ENCODE measurements at places on chromosomes 2 and 18. TPM values are rescaled to one million over a fixed set of nuclear protein-coding genes. Genes with fewer than 3 reads are reported as not detected.

DNA sequence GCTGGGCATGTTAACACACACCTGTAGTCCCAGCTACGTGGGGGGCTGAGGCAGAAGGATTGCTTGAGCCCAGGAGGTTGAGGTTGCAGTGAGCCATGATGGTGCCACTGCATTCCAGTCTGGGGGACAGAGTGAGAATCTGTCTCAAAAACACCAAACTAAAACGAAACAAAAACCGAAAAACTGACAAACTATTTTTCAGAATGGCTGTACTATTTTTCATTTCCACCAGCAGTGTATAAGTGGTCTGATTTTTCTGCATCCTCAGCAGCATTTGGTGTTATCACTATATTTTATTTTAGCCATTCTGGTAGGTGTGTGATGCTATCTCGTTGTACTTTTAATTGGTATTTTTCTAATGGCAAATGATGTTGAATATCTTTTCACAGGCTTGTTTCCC lies 95.2 kb downstream of the PDCL3 start:
- no peak for DNase-seq

- no peak for DNase-seq
Observed at GRCh38 chr2:240250985-240251847, 110.8 kb upstream of the OTOS start.

DNA sequence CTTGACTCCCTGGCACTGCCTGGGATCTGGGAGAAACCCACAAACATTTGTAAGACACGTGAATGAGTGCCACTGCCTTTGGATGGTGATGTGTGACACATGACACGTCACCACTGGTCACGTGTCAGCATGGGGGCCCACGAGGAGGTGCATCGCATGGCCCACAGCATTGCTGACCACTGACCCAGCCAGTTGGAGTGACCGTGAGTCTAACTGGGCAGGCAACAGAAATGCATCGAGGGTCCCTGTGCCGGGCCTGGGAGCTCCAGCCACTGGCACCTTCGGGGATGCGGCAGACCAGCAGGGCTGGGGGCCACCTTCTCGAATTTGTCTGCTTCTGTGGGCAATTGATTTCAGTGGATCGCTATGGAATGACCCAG lies 121.9 kb upstream of the HDAC4 start:
- no peak for DNase-seq

- DNase-seq, result no peak
Observed at GRCh38 chr2:190545093-190545492, 10.6 kb upstream of the NEMP2 start.

DNA sequence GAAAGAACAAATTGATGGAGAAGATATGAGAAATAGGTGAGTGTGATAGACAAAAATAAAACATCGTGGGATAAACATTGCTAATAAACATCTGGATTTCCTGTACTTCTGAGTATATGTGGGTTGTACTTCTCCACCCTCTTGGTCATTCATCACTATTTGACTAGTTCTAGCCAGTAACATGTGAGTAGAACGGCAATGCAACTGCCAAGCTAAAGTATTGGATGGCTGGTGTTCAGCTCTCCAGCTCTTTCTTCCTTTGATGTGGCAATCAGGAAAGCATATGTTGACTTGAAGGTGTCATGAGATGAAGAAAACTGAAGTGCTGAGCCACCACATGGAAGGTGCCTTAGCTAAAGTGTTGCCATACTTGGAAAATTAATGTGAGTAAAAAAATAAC lies 144.9 kb downstream of the SCG2 start:
- no peak for DNase-seq

DNA sequence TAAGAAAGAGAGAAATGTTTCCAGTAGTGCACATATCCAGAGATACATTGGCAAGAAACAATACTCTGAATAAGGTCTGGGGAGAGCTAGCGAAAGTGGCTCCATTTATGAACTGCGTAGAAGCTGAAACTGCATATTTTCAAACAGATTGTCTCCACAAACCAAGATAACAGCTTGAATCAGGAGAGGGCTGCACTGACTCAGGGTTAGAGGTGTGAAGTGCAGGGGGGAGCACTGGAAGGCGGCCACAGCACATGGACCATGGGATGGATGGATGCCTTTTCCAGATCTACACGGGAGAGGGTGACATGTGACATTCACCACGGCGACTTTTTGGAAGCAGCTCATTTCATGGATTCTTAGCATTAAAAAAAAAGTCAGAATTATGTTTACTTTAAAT lies 729.4 kb downstream of the RNF144A start:
- no peak for DNase-seq

DNA sequence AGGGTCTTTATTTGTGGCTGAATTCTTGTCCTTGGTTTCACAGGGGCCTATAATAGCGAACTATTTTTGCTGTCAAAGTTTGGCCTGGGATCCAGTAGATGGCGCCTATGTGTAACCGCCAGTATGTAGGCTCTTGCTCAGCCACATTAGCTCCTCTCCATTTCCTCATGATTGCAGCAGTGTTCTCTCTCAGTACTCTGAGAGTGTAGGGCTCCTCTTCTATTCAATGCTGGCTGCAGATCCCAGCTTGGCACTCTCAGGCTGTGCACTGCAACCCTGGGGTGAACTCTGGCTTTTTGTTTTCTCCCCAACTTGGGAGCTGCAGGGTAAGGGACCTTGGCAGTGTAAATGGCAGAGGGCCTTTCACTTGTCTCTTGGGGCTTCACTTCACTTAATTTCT lies 344.6 kb upstream of the CHAC2 start:
- DNase-seq, result no peak

- DNase-seq, result no peak
Observed at GRCh38 chr2:179332903-179333302, 68.3 kb upstream of the SESTD1 start.

DNA sequence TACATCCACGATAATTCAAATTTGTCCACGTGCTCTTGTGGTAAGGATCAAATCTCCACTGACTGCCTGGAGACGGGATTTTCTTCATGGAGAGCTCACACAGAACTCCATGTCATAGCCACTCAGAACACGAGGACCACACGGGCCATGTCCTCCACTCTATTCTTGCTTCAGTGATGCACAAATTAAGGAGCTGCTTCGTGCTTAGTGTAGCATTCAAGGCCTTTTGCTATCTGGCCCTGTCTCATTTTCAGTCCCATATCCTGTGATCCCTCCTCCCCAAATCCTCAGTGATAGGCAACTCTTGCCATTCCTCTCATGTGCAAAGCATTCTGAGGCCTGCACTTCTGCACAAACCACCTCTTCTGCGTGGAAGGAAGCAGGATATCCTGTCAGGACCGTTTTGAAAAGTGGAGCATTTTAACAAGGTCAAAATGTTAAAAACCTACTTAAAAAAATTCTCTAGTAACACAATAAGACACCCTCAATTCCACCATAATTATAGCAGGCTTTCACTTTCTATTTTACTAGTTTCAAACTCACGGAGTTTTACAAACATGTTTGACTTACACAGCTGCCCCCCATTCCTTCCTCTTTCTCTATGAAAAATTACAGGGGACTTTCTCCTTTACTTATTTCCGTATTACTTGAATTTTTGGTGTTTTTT lies 35.2 kb downstream of the ST3GAL5 start:
- no peak for DNase-seq

- no peak for DNase-seq
Observed at GRCh38 chr18:68679528-68679927, 35.4 kb downstream of the TMX3 start.

- peak; percentile 47 for DNase-seq
Observed at GRCh38 chr2:229520691-229521096, 193.7 kb downstream of the DNER start.

- DNase-seq, result no peak
Observed at GRCh38 chr2:238159661-238160205, 963 bp downstream of the ERFE start.

GRCh38 chr2:27833931-27834330 lies 56.3 kb downstream of the RBKS start:
- no peak for DNase-seq

- DNase-seq, result no peak
Observed at GRCh38 chr2:168574856-168575630, 119.0 kb downstream of the CERS6 start.

- DNase-seq, result no peak
Observed at GRCh38 chr2:168903888-168904287, 2.8 kb downstream of the G6PC2 start.

GRCh38 chr18:55069497-55069896 lies 110.2 kb upstream of the CCDC68 start:
- no peak for DNase-seq

- no peak for DNase-seq
Observed at GRCh38 chr2:105325389-105325963, 4.1 kb downstream of the TGFBRAP1 start.

- no peak for DNase-seq
Observed at GRCh38 chr2:218216336-218216673, 684 bp upstream of the ARPC2 start.

DNA sequence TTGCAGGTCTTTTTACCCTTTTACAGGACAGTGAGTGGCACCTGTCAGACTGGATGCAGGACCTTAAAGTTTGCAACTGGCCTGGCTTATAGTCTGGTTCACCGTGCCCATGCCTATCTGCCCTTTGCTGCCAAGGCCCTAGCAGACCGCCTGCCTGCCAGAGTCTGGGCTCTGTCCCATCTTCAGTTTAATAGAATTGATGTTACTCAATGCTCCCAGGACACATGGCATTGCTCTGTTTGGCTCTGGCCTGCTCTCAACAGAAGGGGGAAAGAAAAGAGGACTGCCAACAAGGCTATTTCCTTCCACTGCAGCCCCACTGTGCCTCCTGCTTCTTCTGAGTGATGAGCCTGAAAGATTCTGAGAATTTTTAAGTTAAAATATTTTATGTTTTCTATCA lies 25.6 kb upstream of the TMEM178A start:
- no peak for DNase-seq

DNA sequence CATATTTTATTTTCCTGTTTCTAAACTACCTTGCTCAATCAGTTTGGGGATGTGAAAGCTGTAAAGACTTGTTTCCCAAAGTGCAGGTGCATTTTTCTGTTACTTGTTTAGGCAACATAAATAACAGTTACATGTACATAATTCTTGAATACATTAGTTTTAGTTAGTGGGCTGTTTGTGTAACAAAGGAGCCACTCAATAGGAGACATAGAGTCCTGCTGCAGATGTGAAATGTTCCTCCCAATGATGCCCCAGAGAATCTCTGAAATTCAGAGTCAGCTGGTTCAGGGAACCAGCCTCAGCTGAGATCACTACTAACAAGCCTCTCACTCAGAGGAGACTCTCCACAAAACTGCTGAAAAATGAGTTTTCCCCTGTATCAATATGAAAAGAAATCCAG lies 91.5 kb upstream of the TWSG1 start:
- DNase-seq, result no peak

GRCh38 chr18:44915661-44916060 lies 235.0 kb downstream of the SETBP1 start:
- DNase-seq, result no peak

- no peak for DNase-seq
Observed at GRCh38 chr2:232600053-232600773, 33.2 kb upstream of the EFHD1 start.

DNA sequence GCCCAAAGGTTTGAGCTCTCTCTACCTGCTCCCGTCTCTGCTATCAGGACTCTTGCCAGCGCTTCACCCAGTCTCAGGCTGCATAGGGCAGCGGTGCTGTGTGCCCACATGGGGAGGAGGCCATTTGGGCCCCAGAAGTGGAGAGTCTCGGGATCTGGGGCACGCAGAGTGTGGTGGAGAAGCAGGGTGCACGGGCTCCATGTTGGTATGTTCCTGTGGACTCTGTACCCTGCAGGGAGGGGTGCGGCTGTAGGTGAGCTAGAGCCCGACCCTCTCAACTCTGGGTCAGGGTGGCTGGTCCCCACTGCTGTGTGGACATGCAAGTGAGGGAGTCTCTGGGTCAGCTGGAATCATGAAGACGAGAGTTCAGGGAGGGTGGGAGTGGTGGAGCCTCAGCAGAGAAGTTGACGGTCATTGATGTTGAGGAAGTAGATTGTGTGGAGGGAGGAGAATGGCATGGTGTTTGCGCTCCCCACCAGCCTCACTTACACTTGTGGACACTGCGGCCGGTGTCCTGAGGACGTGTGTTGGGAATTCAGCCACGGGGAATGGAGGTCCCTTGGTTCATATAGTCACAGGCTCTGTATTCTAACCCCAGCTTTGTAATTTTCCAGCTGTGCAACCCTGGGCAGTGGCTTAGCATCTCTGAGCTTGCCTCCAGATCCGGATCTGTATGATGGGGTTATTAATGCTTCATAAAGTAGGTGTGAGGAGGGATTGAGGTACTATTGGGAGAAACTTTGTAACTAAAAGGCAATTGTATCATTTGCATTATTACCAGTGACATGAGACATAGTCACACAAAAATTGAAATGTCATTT lies 840 bp upstream of the PSD4 start:
- DNase-seq, result no peak

- DNase-seq, result no peak
Observed at GRCh38 chr18:34773961-34774766, 64.1 kb downstream of the DTNA start.

HRH4 gene
- polyA plus RNA-seq, result not detected

ABHD1 gene
- polyA plus RNA-seq, result 1.4 TPM

AMER3 gene
- polyA plus RNA-seq, result 0.10 TPM

POTEJ gene
- not detected for polyA plus RNA-seq

MC5R gene
- 0.31 TPM for polyA plus RNA-seq

L3MBTL4 gene
- polyA plus RNA-seq, result 5.1 TPM

CELF4 gene
- 2.3 TPM for polyA plus RNA-seq

GPR45 gene
- polyA plus RNA-seq, result 0.12 TPM

GREB1 gene
- polyA plus RNA-seq, result 10.8 TPM

Measured in right renal cortex interstitium (tissue), 3 donors.